MCF 10A (cell line): ENCODE measurements at places on chromosomes 1 and 21. TPM values are rescaled to one million over a fixed set of nuclear protein-coding genes. Genes with fewer than 3 reads are reported as not detected.

Gene RABIF
- 11.2 and 13.5 TPM in 2 replicates for total RNA-seq

- H3K36me3 ChIP-seq = peaks cover 12% of the 10 kb centered on the region
- no peaks in the 10 kb centered on the region for H3K27me3 ChIP-seq
- H3K4me1 ChIP-seq = peaks cover 14% of the 10 kb centered on the region
- peak overlapping the region; percentile 62 for H3K4me3 ChIP-seq
- DNase-seq = peak; percentile 65
Observed at GRCh38 chr1:88731475-88732269, 47.6 kb downstream of the PKN2 start.

- H3K4me3 ChIP-seq = no peak overlapping the region
- peak overlapping the region; percentile 64 for H3K27ac ChIP-seq
- H3K4me1 ChIP-seq = peaks cover 24% of the 10 kb centered on the region
- no peaks in the 10 kb centered on the region for H3K27me3 ChIP-seq
Observed at GRCh38 chr21:42039911-42040351, 29.8 kb upstream of the ZBTB21 start.

GRCh38 chr1:186849271-186849671, 20.5 kb downstream of the PLA2G4A start:
- H3K27me3 ChIP-seq = no peaks in the 10 kb centered on the region
- H3K36me3 ChIP-seq = no peaks in the 10 kb centered on the region
- no peak overlapping the region for H3K27ac ChIP-seq
- no peaks in the 10 kb centered on the region for H3K4me1 ChIP-seq
- DNase-seq = no peak
- H3K4me3 ChIP-seq = no peak overlapping the region

GRCh38 chr1:2249559-2249906, 21.4 kb downstream of the SKI start:
- peaks cover 8% of the 10 kb centered on the region for H3K4me1 ChIP-seq
- H3K27ac ChIP-seq = no peak overlapping the region
- H3K4me3 ChIP-seq = no peak overlapping the region
- no peak for DNase-seq
